HFFc6 (cell line): ENCODE measurements at places on chromosomes 4 and X.

DNA sequence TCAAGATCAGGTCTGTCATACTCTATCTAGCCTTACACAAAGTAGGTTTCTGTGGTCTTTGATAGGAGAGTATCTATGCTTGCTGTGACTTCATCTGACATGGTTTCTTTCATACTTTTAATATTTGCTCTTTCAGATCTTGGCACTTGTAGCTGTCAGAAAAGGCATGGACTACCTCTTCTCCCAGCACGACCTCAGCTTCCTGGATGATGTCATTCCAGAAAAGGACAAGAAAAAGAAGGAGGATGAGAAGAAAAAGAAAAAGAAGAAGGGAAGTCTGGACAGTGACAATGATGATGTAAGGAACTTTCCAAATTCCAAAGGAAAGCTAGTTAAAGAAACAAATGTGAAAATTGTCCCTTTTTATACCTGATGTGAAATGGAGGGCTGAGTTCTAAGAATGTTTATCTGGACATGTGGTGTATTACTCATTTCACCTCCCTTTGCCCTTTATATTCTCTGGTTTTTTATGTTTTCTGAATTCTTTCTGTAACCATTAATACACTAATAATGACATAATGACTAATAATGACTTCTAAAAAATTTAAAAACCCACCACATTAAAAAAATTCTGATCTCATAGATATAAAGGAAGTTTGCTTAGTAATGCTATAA is 221.2 kb downstream of the SLC4A4 start:
- DNase-seq = peak; percentile 42

DNA sequence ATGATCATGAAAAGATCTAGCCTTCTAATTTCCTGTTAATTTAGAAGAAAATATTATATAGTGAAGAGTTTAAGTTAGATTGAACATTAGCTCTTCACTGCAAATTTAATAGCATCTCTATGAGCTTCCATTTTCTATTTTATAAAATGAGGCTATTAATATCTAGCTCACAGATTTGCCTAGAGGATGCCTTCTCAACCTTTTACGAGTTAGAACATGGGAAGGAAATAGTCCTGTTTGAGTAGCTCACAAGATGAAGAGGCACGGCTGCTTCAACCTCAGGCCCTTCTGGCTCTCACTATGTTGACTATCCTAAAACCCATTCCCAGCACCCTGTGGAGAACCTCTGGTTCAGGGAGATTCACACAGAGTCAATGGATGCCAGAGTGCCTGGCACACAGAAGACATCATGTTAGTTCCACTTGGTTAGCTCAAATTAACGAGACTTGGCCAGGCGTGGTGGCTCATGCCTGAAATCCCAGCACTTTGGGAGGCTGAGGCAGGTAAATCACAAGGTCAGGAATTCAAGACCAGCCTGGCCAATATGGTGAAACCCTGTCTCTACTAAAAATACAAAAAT is 97.9 kb upstream of the GUCY1A1 start:
- no peak for DNase-seq

GRCh38 chrX:24767557-24767956 is 73.8 kb downstream of the POLA1 start:
- no peak for DNase-seq

GRCh38 chr4:128570387-128570975 is 239.0 kb upstream of the JADE1 start:
- peak; percentile 46 for DNase-seq

DNA sequence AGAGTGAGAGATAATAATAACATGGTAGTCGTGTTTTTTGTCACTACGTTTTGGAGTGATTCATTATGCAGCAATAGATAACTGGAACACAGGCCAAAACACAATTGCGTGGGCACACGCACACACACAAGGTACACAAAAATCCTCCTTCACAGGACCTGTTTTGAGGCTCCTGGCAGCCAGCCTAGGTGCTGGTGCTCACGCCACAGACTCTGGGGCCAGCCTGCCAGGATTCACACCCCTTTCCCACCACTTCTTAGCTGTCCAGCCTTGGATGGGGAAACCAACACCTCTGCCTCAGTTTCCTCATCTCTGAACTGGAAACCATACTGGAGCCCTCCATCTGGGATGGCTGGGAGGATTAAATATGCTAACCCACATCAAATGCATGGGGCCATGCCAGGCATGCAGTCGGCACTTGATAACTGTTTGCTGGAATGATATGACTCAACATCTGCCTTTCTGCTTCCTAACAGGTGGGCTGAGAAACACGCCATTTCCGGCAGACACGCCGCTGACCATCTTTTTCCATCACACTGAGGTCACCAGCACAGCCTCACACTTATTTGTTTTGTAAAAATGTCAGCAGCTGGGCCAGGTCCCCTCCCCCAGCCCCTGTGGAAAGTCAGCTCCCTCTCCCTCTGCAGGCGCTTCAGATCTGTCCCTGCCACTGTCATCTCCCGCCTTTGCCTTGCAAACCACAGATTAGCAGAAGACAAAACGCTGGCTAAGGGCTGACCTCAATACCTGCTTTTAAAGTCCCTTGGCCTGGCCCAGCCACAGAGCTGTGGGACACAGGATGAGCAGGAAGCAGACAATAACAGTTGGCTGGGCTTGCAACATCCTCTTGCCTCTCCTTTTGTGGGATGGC is 237.5 kb downstream of the BCOR start:
- peak; percentile 44 for DNase-seq

DNA sequence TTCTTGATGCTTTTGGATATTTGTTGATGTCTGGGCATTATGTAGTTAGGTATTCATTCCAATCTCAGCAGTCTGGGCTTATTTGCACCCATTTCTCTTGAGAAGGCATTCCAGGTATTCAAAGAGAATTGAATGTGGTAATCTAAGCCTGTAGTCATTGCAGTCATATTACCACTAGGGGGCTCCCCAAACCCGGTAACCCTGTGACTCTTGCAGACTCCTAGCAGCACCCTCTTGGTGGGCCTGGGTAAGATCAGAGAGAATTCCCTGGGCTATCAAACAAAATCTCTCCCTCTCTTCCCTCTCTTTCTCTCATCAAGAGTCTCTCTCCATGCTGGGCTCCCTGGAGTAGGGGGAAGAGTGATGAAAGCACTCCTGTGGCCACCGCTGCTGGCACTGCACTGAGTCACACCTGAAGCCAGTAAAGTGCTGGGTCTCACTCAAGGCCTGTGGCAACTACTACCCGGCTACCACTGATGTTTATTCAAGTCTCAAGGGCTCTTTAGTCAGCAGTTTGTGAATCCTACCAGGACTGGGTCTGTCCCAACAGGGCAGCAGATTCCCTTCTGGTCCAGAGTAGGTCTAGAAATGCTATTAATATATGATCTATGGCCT is 187.7 kb upstream of the NUDT10 start:
- peak; percentile 0 for DNase-seq

GRCh38 chrX:142613403-142613802 is 408.3 kb upstream of the MAGEC2 start:
- DNase-seq = no peak

DNA sequence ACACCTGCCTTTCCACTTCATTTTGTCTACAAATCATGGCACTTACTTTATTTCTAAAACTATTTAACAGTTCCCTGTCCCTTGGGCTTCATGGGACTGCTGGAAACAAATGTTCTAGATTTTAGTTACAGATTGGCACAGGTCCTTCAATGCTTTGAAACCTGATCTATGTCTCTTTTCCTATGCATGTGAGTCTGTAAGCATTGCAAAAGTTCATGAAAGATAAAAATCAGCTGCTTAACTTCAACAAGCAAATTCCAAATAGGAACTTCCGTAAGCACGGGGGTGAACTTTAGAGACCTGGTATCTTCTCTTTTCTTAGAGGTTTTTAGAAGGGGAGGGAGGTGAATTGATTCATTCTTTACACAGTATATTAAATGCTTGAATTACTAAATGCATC is 9.5 kb downstream of the LGI2 start:
- no peak for DNase-seq

- DNase-seq = peak; percentile 11
Observed at GRCh38 chrX:109635146-109635545, 10.2 kb upstream of the KCNE5 start.

GRCh38 chr4:76943790-76944189 is 5.8 kb upstream of the SEPTIN11 start:
- DNase-seq = no peak

GRCh38 chr4:156638334-156638733 is 333.3 kb downstream of the PDGFC start:
- DNase-seq = peak; percentile 28

DNA sequence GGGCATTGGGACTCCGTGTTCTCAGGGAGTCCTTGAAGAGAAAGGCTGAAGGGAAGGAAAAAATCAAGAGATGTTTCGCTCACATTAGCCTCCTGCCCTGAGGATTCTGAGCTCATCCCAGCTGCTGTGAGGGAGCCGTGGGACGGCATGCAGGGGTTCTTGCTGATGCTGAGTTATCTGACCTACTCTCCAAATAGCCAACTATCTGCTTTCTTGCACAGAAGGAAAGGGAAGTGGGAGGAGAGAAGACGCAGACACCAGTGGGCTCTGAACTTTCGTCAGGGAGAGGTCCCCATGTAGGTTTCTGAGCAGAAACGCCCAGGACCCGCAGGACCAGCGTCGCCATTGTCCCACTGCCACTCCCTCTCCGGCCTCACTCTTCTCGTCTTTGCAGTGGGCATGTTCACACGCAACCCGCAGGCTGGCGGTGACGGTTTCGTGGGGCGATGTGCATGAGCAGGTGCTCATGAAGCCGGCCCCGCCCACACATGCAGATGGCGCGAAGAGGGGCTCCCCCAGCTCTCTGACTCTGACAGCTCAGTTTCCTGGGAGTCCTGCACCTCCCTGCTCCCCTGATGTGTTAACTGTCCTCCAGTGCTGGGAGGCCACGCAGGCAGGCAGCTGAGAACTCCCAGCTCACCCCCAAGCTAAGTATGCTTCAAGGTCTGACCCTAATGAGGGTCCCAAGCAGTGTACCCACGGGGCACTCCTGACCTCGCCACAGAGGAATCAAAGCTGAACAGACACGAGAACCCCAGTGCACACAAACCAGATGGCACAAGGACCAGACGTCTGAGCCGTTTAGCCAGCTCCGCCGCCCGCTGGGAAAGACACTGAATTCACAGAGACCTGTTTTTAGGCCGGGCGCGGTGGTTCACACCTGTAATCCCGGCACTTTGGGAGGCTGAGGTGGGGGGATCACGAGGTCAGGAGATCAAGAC is 13.6 kb upstream of the ABLIM2 start:
- no peak for DNase-seq

DNA sequence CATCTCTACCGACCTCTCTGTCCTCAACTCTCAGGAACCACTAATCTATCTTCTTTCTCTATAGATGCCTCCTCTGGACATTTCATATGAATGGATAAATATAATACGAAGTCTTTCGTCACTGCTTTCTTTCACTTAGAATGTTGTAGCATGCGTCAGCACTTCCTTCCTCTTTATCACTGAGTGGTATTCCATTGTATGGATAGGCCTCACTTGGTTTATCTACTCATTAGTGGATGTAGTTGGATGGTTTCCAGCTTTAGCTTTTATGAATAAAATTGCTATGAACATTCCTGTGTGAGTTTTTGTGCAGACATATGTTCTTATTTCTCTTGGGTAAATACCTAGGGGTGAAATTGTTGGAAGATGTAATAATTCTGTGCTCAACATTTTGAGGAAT is 528.2 kb upstream of the FAT1 start:
- no peak for DNase-seq

DNA sequence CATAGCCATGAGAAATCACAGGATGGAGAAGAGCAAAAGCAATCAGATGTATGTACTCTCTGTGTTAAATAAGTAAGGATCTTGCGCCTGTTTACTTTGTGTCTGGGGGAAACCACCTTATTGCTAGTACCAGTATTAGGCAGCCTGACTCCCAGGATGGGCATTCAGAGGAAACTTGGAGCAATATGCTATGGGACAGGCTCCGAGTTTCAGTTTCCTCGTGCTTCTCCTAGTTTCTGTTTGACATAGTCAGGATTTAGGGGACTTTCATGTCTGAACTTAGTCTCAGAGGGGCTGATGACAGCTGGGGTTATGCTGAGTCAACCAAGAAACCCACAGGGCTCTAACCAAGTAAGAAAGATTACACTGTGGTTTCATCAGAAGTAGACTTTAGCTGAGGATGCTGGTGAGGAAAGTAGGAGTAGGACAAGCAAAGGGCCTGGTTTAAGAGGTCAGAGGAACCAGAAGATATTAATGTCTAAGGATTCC is 13.5 kb downstream of the NSUN7 start:
- DNase-seq = no peak

DNA sequence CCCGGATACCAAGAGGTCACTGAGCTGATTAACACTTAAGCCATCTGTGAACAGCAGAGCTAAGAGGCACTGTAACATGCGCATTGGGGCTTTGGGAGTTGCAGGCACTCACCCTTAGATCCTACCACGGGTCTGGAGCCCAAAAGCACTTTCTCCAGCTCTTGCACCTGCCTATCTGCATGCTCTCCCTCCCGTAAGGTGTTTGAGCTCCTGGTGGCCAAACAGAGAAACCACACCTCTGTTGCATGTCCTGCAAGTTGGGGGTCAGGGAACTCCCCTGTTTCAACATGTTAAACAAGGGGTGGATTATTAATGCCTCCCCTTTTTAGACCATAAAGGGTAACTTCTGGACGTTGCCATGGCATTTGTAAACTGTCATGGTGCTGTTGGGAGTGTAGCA is 49.8 kb downstream of the GYPA start:
- DNase-seq = no peak

DNA sequence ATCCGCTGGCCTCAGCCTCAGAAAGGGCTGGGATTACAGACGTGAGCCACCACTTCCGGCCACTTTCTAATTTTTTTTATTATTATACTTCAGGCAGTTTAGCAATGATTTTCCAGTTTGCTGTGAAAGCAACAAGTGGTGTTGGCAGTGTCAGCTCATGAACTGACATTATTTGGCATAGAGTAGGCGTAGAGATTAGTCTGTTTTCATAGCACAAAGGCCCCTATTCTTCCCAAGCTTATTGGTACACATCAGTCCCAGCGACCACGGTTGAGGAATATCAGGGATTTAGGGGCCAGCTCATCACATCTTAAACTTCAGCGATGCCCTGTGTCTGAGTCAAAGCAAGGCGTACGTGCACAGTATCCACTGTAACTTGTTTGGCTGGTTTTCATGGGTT is 53.0 kb upstream of the RASSF6 start:
- no peak for DNase-seq

DNA sequence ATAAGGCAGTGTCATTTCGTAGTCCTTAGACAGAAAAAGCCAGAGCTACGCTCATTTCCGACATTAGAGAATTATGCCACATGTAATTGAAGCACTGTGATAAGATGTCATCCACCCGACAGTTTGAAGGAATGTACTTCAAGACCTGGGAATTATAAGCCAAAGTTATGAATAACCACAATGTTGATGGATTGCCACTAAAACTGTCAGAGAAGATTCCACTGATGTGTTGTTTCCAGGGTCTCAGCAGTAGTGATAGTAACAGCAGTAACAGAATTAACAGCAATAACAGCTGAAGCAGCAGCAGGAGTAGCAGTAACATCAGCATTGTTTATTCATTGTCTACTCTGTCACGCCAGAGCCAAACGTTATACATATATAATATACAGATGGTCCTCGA is 24.7 kb downstream of the RAB33A start:
- DNase-seq = no peak

- DNase-seq = peak; percentile 78
Observed at GRCh38 chrX:23883737-23884354, 23.9 kb downstream of the APOO start.
